ENCODE measurements at places on chromosomes 7 and 10. TPM values are rescaled to one million over a fixed set of nuclear protein-coding genes. Genes with fewer than 3 reads are reported as not detected.

Gene C10orf105
- 0.19 TPM for total RNA-seq

Gene ZNF316
- total RNA-seq, result 69.4 TPM

Gene EPHA1
- total RNA-seq, result 33.6 TPM

Gene ZNF736
- 22.8 TPM for total RNA-seq

Gene CHCHD1
- 5.6 TPM for total RNA-seq

Gene TBX20
- total RNA-seq, result not detected

Gene DKK1
- total RNA-seq, result not detected

Gene IKZF1
- total RNA-seq, result 388 TPM

Gene DNAH11
- total RNA-seq, result 0.19 TPM

Gene KIAA1549
- 0.51 TPM for total RNA-seq

GRCh38 chr7:69871213-69871885 lies 273.1 kb downstream of the AUTS2 start:
- H3K27ac ChIP-seq, result no peak overlapping the region
- no peaks in the 10 kb centered on the region for H3K4me1 ChIP-seq
- H3K4me3 ChIP-seq, result no peak overlapping the region
- H3K27me3 ChIP-seq, result no peaks in the 10 kb centered on the region

- no peaks in the 10 kb centered on the region for H3K27me3 ChIP-seq
- no peak overlapping the region for H3K4me3 ChIP-seq
- no peak overlapping the region for H3K27ac ChIP-seq
- DNase-seq, result no peak
- no peaks in the 10 kb centered on the region for H3K36me3 ChIP-seq
Measured at GRCh38 chr10:94465684-94466083, 63.3 kb downstream of the TBC1D12 start.

DNA sequence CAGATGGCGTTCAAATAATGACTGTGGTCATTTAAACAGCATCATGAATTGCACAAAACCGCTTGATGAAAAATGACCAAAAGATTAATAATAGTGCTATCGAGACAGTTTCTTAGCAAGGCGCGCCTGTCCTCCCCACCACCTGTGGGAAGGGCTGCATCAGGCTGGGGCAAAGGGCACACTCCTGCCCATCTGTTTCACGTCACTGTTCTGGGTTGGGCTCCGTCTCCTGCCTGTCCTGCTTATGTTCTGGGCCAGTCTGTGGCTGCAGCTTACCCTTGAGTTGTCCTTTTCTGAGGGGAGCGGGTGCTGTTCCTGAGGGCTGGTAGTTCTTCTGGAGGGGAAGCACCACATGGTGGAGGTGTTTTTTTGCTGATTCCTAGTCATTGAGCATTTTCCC lies 13.3 kb downstream of the RBM17 start:
- no peak overlapping the region for H3K27ac ChIP-seq
- no peaks in the 10 kb centered on the region for H3K4me1 ChIP-seq
- no peaks in the 10 kb centered on the region for H3K27me3 ChIP-seq
- DNase-seq, result no peak
- no peak overlapping the region for H3K4me3 ChIP-seq

- H3K36me3 ChIP-seq, result peaks cover 30% of the 10 kb centered on the region
- H3K27me3 ChIP-seq, result no peaks in the 10 kb centered on the region
- no peak overlapping the region for H3K4me3 ChIP-seq
- H3K4me1 ChIP-seq, result peaks cover 1% of the 10 kb centered on the region
Measured at GRCh38 chr10:27158421-27158820, 3.3 kb downstream of the MASTL start.

DNA sequence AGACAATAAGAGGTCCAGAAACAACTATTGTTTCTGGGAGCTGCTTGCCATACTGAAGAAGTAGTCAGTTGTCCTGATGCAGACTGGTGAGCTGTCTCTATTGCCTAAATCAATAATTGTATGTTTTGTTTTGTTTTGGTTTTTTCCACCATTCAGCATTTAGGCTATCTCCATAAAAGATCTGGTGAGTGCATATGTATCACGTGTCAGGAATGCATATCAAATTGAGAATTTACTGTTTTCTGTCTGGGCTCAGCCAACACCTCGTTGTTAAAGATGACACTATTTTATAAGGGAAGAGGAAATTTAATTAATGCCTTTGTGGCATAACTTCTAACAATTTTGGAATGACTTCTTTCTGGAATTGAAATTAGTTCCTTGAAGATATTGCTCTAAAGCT lies 66.2 kb downstream of the SORCS1 start:
- H3K4me1 ChIP-seq, result no peaks in the 10 kb centered on the region
- no peak overlapping the region for H3K4me3 ChIP-seq
- H3K27me3 ChIP-seq, result no peaks in the 10 kb centered on the region
- DNase-seq, result no peak

GRCh38 chr10:124342136-124342820 lies 76.4 kb downstream of the OAT start:
- no peaks in the 10 kb centered on the region for H3K36me3 ChIP-seq
- DNase-seq, result no peak
- no peaks in the 10 kb centered on the region for H3K4me1 ChIP-seq
- H3K27me3 ChIP-seq, result no peaks in the 10 kb centered on the region
- H3K4me3 ChIP-seq, result no peak overlapping the region

GRCh38 chr7:108307194-108307593 lies 149.0 kb downstream of the NRCAM start:
- H3K4me3 ChIP-seq, result no peak overlapping the region
- no peaks in the 10 kb centered on the region for H3K4me1 ChIP-seq
- DNase-seq, result no peak
- no peaks in the 10 kb centered on the region for H3K27me3 ChIP-seq
- H3K27ac ChIP-seq, result no peak overlapping the region
- H3K36me3 ChIP-seq, result no peaks in the 10 kb centered on the region

GRCh38 chr10:103080891-103081581 lies 112.0 kb downstream of the NT5C2 start:
- H3K27ac ChIP-seq, result no peak overlapping the region
- no peak for DNase-seq
- H3K4me3 ChIP-seq, result no peak overlapping the region
- H3K36me3 ChIP-seq, result peaks cover 40% of the 10 kb centered on the region

DNA sequence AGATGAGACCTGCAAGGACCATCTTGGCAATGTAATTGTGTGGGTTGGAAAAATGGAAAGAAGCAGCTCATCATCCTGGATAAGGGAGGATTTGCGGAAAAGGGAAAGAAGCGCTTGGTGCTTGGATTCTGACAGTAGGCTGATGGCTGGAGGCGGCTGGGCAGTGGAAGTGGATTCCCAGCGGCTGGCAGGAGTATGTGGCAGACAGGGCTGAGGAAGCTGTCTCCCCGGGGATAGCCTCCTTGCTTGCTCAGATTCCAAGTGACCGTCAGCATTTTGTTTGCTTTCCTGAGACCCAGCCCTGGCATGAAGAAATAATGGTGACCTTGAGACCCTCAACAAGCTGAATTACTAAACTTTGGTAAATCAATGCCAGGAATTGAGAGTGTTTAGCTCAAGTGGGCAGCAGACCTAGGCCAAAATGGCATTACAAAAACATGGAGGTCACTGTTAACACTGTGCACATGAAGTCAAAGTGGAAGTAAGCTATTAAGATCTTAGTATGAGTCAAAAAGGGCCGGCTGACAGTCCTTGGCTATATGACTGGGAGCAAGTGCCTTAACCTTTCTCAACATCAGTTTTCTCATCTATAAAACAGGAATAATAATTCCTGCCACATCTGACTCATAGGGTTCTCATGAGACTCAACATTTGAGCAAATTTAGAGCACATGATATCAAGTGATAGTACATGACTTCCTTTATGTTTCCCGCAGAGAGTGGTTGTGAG lies 21.3 kb downstream of the SLC25A28 start:
- no peak for DNase-seq
- no peak overlapping the region for H3K27ac ChIP-seq
- H3K4me3 ChIP-seq, result no peak overlapping the region

DNA sequence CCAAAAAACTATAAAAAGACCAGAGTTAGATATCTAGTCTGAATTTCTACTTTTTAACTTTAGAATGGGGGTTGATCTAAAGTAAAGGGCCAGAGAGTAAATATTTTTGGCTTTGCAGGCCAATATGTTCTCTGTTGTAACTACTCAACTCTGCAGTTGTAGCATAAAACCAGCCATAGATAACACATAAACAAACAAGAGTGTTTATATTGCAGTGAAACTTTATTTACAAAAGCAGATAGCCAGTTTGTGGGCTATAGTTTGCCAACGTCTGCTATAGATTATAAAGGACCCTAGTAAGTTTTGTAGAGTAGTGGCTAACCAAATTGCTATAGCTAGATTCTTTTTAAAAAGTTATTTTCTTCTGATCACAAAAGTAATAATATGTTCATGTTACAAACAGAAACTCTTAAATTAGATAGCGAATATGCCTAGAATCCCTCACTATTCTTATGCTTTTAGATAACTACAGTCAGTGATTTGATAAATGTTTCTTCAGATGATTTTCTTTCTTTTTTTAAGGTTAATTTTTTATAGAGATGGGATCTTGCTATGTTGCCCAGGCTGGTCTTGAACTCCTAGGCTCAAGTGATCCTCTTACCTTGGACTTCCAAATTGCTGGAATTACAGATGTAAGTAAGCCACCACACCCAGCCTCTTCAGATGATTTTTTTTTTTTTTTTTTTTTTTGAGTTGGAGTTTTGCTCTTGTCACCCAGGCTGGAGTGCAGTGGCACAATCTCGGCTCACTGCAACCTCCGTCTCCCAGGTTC lies 23.6 kb upstream of the HBP1 start:
- H3K27me3 ChIP-seq, result no peaks in the 10 kb centered on the region
- no peaks in the 10 kb centered on the region for H3K4me1 ChIP-seq
- H3K36me3 ChIP-seq, result no peaks in the 10 kb centered on the region
- no peak overlapping the region for H3K27ac ChIP-seq

- no peaks in the 10 kb centered on the region for H3K27me3 ChIP-seq
- H3K27ac ChIP-seq, result no peak overlapping the region
- no peak overlapping the region for H3K4me3 ChIP-seq
- no peaks in the 10 kb centered on the region for H3K36me3 ChIP-seq
Measured at GRCh38 chr7:140645166-140645900, 4.7 kb upstream of the DENND2A start.

GRCh38 chr10:13717936-13718772 lies 131.4 kb downstream of the PRPF18 start:
- no peaks in the 10 kb centered on the region for H3K4me1 ChIP-seq
- H3K4me3 ChIP-seq, result peak overlapping the region; percentile 55
- DNase-seq, result no peak

DNA sequence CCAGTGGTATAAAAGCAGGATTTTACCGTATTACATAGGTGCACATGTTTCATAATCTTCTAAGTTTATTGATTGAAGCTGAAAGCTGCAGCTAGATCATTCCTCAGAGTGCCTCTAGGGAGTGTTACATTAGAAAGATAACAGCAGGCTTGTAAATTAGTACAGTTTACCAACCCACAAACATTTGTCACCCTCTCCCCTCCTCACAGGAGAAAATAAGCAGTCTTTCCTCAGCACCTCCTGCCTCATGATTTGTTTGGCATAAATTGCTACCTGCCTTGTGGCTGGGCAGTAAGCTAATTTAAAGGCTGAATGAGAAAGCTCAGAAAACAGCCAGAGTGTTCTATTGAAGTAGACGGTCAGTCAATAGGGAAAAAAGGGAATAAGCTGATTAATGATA lies 74.2 kb downstream of the NXPH1 start:
- no peaks in the 10 kb centered on the region for H3K4me1 ChIP-seq
- H3K36me3 ChIP-seq, result no peaks in the 10 kb centered on the region
- H3K4me3 ChIP-seq, result no peak overlapping the region
- H3K27me3 ChIP-seq, result no peaks in the 10 kb centered on the region

GRCh38 chr7:44595934-44596635 lies 10.3 kb upstream of the OGDH start:
- no peak overlapping the region for H3K27ac ChIP-seq
- H3K4me1 ChIP-seq, result no peaks in the 10 kb centered on the region
- H3K27me3 ChIP-seq, result no peaks in the 10 kb centered on the region
- no peaks in the 10 kb centered on the region for H3K36me3 ChIP-seq

- H3K27ac ChIP-seq, result no peak overlapping the region
- H3K36me3 ChIP-seq, result no peaks in the 10 kb centered on the region
- DNase-seq, result no peak
- H3K27me3 ChIP-seq, result no peaks in the 10 kb centered on the region
- H3K4me3 ChIP-seq, result no peak overlapping the region
Measured at GRCh38 chr10:118798231-118798662, 43.5 kb upstream of the CACUL1 start.

GRCh38 chr10:95263864-95264226 lies 27.0 kb downstream of the PDLIM1 start:
- DNase-seq, result no peak
- no peak overlapping the region for H3K4me3 ChIP-seq
- H3K27me3 ChIP-seq, result no peaks in the 10 kb centered on the region
- no peaks in the 10 kb centered on the region for H3K4me1 ChIP-seq
- H3K36me3 ChIP-seq, result no peaks in the 10 kb centered on the region
- no peak overlapping the region for H3K27ac ChIP-seq

- no peak overlapping the region for H3K4me3 ChIP-seq
- H3K36me3 ChIP-seq, result no peaks in the 10 kb centered on the region
- no peak for DNase-seq
- no peaks in the 10 kb centered on the region for H3K4me1 ChIP-seq
- H3K27ac ChIP-seq, result no peak overlapping the region
Measured at GRCh38 chr10:58857251-58857805, 319.1 kb upstream of the PHYHIPL start.

All from naive thymus-derived CD4-positive, alpha-beta T cell (primary cell).